Colonic mucosa (tissue), 4 donors: ENCODE measurements at places on chromosomes 5 and 9.

DNA sequence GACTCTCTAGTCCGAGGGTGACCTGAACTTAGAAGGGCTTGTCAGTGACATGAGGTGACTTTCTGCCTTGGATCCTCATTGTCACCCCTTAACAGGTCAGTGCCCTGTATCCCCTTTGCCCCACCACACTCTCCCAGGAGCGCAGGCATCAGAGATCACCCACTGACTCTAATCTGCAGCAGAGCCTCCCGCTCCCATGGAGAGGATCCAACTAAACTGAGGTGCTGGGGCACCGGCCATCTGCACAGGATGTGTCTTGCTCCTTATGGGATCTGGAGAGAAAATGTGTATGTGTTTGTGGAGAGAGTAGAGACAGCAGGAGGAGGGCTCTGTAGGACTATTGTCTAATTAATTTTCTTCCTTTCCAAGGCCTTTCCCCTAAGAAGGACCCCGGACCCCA is 213.7 kb downstream of the ROR2 start:
- no peaks in the 10 kb centered on the region for H3K36me3 ChIP-seq
- H3K4me3 ChIP-seq, result no peak overlapping the region
- H3K27me3 ChIP-seq, result no peaks in the 10 kb centered on the region
- no peaks in the 10 kb centered on the region for H3K4me1 ChIP-seq

- H3K36me3 ChIP-seq, result no peaks in the 10 kb centered on the region
- H3K4me3 ChIP-seq, result no peak overlapping the region
- no peaks in the 10 kb centered on the region for H3K27me3 ChIP-seq
- no peak overlapping the region for H3K27ac ChIP-seq
These were observed 351.4 kb downstream of the PLK2 start for GRCh38 chr5:58108511-58108910.

- no peak for DNase-seq
- H3K27me3 ChIP-seq, result no peaks in the 10 kb centered on the region
- H3K4me1 ChIP-seq, result no peaks in the 10 kb centered on the region
- no peak overlapping the region for H3K4me3 ChIP-seq
These were observed 93.1 kb downstream of the OLFM1 start for GRCh38 chr9:135180586-135180985.

- no peaks in the 10 kb centered on the region for H3K36me3 ChIP-seq
- H3K4me1 ChIP-seq, result no peaks in the 10 kb centered on the region
- DNase-seq, result no peak
- no peaks in the 10 kb centered on the region for H3K27me3 ChIP-seq
- H3K4me3 ChIP-seq, result no peak overlapping the region
These were observed 24.7 kb upstream of the TAS2R1 start for GRCh38 chr5:9654886-9655285.

GRCh38 chr9:22055090-22055489 is 46.0 kb upstream of the CDKN2B start:
- DNase-seq, result no peak
- H3K27me3 ChIP-seq, result no peaks in the 10 kb centered on the region
- no peaks in the 10 kb centered on the region for H3K36me3 ChIP-seq
- H3K27ac ChIP-seq, result no peak overlapping the region
- H3K4me3 ChIP-seq, result no peak overlapping the region
- H3K4me1 ChIP-seq, result no peaks in the 10 kb centered on the region

- H3K27me3 ChIP-seq, result no peaks in the 10 kb centered on the region
- H3K4me1 ChIP-seq, result no peaks in the 10 kb centered on the region
- no peak overlapping the region for H3K4me3 ChIP-seq
- H3K36me3 ChIP-seq, result peaks cover 16% of the 10 kb centered on the region
These were observed 14.1 kb downstream of the TRIM32 start for GRCh38 chr9:116700882-116701865.

DNA sequence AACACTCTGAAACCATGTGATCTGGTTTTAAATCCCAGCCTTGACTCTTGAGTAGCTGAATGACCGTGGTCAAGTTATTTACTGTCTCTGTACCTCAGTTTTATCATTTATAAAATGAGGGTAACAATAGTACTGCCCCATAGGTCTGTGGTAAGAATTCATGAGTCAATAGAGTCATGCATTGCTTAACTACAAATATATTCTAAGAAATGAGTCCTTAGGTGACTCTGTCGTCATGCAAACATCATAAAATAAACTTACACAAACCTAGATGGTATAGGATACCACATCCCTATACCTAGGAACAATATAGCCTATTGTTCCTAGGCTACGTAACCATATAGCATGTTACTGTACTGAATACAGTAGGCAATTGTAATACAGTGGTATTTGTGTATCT is 20.3 kb upstream of the ABCA1 start:
- no peaks in the 10 kb centered on the region for H3K4me1 ChIP-seq
- H3K27me3 ChIP-seq, result no peaks in the 10 kb centered on the region
- no peak for DNase-seq
- no peak overlapping the region for H3K27ac ChIP-seq

GRCh38 chr5:79743846-79744605 is 54.4 kb downstream of the CMYA5 start:
- no peak for DNase-seq
- H3K4me3 ChIP-seq, result no peak overlapping the region
- H3K4me1 ChIP-seq, result no peaks in the 10 kb centered on the region

DNA sequence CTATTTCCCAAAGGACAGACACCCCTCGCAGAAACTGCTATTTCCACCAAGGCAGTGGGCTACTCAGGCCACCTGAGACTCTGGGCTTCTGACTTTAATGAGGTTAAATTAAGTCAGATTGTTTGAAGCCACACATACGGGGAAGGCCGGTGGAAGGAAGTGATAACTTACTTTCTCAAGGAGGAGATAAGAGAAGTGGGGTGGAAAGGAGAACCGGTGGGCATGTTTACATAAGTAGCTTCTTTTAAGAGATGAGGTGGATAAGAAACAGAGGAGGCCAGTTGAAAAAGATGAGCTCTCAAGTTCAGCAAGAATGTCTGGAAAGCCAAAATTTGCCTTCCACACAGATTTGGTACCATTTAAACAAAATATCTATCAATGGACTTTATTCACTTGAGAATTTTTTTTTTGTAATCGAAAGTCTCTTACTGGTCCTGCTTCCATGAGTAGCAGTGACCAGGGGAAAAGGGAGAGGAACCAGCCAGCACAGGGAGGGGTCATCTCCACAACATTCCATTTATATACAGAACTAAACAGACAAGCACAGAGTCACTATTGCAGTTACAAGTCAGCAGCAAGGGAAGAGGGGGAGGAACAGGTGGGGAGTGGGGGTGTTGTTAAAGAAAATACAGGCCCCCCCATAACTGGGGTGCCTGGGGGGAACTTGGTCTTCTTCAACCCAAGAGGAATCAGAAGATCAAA is 20.0 kb downstream of the CCDC125 start:
- no peak overlapping the region for H3K4me3 ChIP-seq
- H3K36me3 ChIP-seq, result no peaks in the 10 kb centered on the region
- H3K27me3 ChIP-seq, result no peaks in the 10 kb centered on the region
- no peak overlapping the region for H3K27ac ChIP-seq

DNA sequence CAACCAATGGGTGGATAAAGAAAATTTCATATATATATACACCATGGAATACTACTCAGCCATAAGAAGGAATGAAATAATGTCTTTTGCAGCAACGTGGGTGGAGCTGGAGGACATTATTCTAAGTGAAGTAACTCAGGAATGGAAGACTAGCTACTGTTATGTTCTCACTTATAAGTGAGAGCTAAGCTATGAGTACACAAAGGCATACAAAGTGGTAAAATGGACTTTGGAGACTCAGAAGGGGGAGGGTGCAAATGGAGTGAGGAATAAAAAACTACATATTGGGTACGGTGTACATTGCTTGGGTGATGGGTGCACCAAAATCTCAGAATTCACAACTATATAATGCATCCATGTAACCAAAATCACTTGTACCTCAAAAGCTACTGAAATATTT is 67.2 kb upstream of the RUSC2 start:
- no peaks in the 10 kb centered on the region for H3K4me1 ChIP-seq
- H3K36me3 ChIP-seq, result no peaks in the 10 kb centered on the region
- DNase-seq, result no peak
- no peak overlapping the region for H3K27ac ChIP-seq
- no peaks in the 10 kb centered on the region for H3K27me3 ChIP-seq
- H3K4me3 ChIP-seq, result no peak overlapping the region

GRCh38 chr5:128695791-128696530 is 157.9 kb upstream of the FBN2 start:
- no peaks in the 10 kb centered on the region for H3K36me3 ChIP-seq
- H3K27ac ChIP-seq, result no peak overlapping the region
- no peak overlapping the region for H3K4me3 ChIP-seq
- DNase-seq, result no peak

DNA sequence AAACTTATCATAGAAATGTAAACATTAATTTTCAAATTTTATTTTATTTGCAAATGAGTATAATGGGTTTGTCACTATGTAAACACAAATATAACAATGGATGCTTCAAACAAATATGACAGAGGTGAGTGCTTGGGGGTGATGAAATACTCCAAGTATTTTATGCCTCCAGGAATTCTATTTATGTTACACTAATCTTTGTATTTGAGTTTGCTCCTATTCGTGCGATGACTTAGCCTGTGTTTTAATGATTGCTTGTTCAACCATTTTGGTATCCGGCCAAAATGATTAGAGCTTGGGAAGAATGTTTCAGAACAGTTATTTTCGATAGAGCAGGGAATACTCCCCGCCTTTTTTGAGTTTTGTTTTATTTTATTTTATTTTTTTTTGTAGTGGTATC is 5.0 kb downstream of the DMRT2 start:
- no peaks in the 10 kb centered on the region for H3K4me1 ChIP-seq
- no peak overlapping the region for H3K4me3 ChIP-seq
- peaks cover 20% of the 10 kb centered on the region for H3K27me3 ChIP-seq
- H3K36me3 ChIP-seq, result no peaks in the 10 kb centered on the region
- DNase-seq, result no peak

DNA sequence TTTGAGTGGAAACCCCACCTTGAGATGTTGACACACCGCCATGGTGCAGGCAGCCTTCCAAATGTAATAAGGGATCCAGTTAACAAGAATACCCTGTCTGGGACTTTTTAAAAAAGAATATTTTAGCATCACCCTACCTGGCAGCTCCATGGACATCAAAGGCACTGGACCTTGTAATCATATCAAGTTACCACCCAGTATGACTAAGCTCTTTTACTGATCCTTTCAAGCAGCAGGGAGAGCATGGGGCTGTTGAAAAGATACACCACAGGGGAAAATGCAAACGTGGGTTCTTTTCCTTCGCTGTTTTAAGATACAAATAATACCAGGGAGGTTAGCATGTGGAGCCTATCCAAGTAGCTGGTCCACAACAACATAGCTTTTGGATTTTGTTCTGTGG is 211.2 kb downstream of the SAXO1 start:
- no peak overlapping the region for H3K4me3 ChIP-seq
- no peaks in the 10 kb centered on the region for H3K36me3 ChIP-seq
- H3K4me1 ChIP-seq, result peaks cover 5% of the 10 kb centered on the region
- DNase-seq, result peak; percentile 44

- H3K27ac ChIP-seq, result no peak overlapping the region
- no peaks in the 10 kb centered on the region for H3K36me3 ChIP-seq
- no peak for DNase-seq
These were observed 104.3 kb upstream of the PHYKPL start for GRCh38 chr5:178336889-178337288.

DNA sequence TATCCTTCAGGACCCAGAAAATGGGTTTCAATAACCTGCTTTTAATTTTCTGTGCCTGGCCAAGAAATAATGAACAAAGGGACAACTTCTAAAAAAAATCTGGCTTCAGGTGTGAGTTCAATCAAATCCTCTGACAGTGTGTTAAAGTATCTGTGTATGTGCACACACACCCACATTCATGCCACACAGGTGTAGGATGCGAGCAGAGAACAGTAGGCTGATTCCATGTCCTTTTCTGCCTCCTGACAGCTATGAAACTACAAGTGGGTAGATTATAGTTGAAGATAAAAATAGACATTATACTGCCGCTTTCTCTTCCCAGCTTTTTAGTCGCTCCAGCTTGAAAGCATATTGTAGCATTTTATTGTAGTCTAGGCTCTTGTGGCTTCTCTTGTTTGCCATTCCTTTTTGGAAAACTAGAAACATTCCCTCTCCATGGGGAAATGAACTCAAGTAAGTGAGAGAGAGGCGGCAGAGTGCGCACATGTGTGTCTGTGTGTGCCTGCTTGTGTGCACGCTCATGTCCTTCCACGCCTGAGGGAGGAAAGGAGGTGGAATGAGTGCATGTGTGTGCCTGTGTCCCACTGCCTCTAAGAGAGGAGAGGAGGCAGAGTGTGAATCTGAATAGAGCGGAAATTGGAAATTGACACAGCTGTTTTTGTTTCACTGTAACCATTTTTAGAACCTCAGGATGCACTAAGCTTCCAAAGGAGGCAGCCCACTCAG is 273.0 kb downstream of the ELAVL2 start:
- H3K27me3 ChIP-seq, result no peaks in the 10 kb centered on the region
- H3K4me3 ChIP-seq, result no peak overlapping the region
- H3K4me1 ChIP-seq, result no peaks in the 10 kb centered on the region
- H3K36me3 ChIP-seq, result no peaks in the 10 kb centered on the region
- H3K27ac ChIP-seq, result no peak overlapping the region

- no peaks in the 10 kb centered on the region for H3K27me3 ChIP-seq
- DNase-seq, result no peak
- H3K27ac ChIP-seq, result no peak overlapping the region
- no peaks in the 10 kb centered on the region for H3K36me3 ChIP-seq
- no peaks in the 10 kb centered on the region for H3K4me1 ChIP-seq
These were observed 104.8 kb upstream of the TBC1D2 start for GRCh38 chr9:98360176-98360708.

- H3K4me1 ChIP-seq, result no peaks in the 10 kb centered on the region
- H3K27ac ChIP-seq, result no peak overlapping the region
- H3K4me3 ChIP-seq, result no peak overlapping the region
- DNase-seq, result no peak
- no peaks in the 10 kb centered on the region for H3K27me3 ChIP-seq
These were observed 214.9 kb downstream of the KCTD16 start for GRCh38 chr5:144385597-144385996.

DNA sequence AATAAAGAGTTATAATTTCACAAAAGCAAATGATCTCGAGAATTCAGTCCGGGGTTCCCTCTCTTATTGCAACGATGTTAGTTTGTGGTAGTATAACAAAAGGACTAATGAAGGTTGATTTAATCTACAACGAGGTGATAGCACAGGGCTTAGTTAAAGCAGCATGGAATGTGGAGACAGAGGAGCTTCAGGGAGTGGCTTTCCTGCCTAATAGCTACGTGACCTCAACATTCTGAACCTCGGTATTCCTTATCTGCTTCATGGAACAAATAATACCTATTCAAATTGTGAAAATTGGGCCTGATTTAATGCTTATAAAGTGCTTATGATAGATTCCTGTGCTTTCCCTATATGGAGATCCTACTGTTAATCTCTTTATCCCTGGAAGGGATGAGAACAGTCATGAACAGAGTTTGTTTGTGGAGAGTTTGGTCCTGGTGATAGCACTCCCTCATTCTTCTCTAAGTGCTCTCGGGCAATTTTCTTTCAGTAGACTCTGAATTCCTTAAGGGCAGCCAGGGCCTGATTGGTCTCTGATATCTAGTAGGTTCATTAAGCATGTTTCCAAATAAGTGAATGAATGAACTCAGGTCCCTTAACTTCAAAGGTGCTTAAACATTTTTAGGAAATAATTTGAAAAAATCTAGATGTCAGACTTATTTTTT is 104.1 kb upstream of the TUT7 start:
- no peaks in the 10 kb centered on the region for H3K4me1 ChIP-seq
- H3K27me3 ChIP-seq, result no peaks in the 10 kb centered on the region
- no peak for DNase-seq
- no peak overlapping the region for H3K4me3 ChIP-seq

GRCh38 chr9:108671794-108672193 is 184.0 kb downstream of the ACTL7B start:
- H3K27me3 ChIP-seq, result no peaks in the 10 kb centered on the region
- H3K36me3 ChIP-seq, result no peaks in the 10 kb centered on the region
- no peak overlapping the region for H3K4me3 ChIP-seq
- no peaks in the 10 kb centered on the region for H3K4me1 ChIP-seq
- DNase-seq, result no peak

GRCh38 chr5:135085133-135085935 is 51.3 kb upstream of the PITX1 start:
- no peaks in the 10 kb centered on the region for H3K36me3 ChIP-seq
- no peaks in the 10 kb centered on the region for H3K27me3 ChIP-seq
- no peak overlapping the region for H3K4me3 ChIP-seq
- DNase-seq, result no peak
